ENCODE measurements at places on chromosomes 5 and 9. TPM values are rescaled to one million over a fixed set of nuclear protein-coding genes. Genes with fewer than 3 reads are reported as not detected.

DNA sequence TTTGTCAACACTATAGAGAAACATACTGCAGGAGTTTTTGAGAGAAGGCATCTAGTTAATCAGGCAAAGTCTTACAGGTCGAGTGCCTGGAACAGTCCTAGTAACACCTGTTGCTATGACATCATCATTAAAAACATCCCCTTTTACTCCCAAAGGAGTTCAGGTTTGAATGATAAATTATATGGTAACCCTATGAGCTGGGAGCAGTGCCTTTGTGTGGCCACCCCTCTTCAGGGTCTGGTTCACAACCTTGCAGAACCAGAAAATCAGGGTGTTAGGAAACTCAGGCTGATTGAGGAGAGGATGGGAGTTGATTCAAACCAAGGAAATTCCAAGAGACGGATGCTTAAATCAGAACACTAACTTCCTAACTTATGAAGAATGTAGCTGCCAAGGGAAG lies 179.1 kb upstream of the RASEF start:
- DNase-seq, result no peak

- peak; percentile 70 for DNase-seq
Measured at GRCh38 chr5:98768160-98768959, 5.1 kb upstream of the RGMB start.

GRCh38 chr5:67189079-67189354 lies 7.6 kb downstream of the CD180 start:
- no peak for DNase-seq

DNA sequence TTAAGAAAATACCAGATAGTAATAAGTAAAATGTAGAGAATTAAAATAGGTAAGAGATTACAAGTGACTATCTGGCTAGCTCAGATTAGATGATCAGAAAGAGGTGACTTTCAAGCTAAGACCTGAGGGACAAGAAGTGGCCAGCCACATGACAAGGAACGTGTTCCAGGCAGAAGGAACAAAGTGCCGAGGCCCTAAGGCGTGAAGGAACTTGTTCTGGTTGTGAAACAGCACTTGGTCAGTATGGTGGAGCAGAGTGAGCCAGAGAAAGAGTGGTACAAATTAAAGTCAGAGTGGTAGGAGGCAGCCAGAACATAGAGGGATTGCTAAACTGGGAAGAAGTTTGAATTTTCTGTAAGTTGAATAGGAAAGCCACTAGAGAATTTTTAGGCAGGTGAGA lies 73.6 kb downstream of the ADRB2 start:
- DNase-seq, result no peak

- no peak for DNase-seq
Measured at GRCh38 chr5:135012951-135013391, 21.1 kb downstream of the PITX1 start.

GRCh38 chr9:133609311-133610098 lies at the start of gene FAM163B:
FAM163B (minus strand) TSS chr9:133609389; CDS start chr9:133580223, 29,166 bp downstream.
- DNase-seq, result peak; percentile 21

DNA sequence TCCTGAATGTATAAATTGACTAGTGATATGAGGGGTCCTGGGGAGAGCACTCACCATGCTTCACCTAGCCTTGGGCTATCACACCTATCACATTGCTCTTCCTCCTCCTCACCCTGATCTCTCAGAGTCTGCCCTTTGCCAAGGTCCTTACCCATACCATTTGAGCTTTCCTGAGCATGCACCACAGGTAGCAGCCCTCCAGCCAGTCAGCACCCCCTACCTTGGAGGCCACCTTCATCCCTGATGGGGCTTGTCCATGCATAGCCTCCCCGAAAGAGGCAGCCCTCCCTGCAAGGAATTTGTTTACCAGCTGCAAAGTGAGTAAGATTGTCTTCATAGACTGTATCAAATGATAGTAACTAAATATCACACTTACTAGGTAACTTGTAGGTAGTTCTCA lies 83.1 kb downstream of the ALDH7A1 start:
- no peak for DNase-seq

C8G gene
- total RNA-seq, result not detected

Measured in skin of body (tissue), 3 donors.